Activated T-helper 17 cell treated with anti-CD3 and anti-CD28 coated beads, Interleukin-2, amount 50 U/mL, for 72 hours (primary cell): ENCODE measurements at places on chromosomes 3 and 15. TPM values are rescaled to one million over a fixed set of nuclear protein-coding genes. Genes with fewer than 3 reads are reported as not detected.

Gene CAPN3
- total RNA-seq = 4.6 TPM

DNA sequence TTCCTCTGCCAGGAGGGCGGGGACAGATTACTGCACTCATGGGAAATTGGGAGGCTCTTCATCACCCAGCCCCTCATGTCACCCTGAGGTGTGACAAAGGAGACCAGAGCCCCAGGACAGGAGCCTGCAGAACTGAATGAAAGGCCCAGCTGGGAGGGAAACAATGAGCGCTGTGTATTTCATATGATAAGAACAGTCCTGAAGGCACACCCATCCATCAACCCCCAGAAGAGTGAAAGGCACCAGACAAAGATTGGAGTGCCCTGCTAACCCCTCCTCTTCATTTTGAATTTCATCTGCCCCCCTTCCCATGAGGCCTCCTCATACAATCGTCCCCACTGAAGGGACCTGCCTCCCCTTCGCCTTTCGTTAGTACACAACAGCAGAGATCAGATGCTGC, 160.0 kb upstream of the PRICKLE2 start:
- no peak for ATAC-seq

GRCh38 chr3:120652281-120652680, 29.8 kb downstream of the HGD start:
- no peak for ATAC-seq

DNA sequence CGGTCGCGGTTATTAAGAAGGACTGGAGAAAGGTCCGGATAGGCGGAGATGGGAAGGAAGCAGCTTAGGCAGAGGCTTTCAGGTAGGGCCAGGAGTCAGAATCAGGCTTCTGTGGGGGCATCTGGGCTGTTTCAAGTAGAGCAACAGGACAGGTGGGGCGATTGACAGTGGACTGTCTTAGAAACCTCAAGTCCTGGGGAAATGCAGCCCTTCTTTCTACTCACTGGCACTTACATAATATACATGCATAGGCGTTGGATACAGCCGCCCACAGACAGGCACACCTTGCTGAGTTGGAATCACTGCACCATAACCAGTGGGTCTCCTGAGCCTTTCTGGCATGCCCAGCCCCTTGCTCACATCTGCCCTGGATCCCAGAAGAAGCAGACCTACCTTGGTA, 730 bp downstream of the MYD88 start:
- ATAC-seq = no peak

DNA sequence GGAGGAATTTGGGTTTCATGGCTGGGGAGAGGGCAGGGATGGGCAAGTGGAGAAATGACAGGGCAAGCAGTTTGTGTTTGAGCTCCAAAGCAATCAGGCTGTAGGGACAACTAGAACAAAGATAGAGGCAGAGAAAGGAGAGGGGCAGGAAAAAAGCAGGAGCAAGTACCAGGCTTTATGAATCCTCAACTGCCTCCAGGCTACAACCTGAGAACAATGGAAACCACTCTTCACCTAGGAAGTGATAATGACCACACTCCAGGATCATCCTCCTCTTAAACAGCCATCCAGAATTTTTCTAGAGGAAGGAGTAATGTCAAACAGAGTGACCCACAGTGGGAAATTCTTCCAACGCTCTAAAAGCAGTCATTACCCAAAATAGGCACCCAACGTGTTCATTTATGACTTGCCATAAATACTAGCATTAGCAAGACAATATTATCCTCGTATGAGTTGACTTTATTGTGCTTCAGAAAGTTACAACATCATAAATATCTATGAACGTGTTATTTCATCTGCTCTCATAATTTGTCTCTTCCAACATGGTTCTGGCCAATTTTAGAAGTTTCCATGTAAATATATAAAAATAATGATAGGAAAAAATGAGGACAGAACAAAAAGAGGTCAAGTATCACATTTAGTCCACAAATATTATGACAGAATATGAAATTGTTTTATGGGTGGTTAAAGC, 50.5 kb downstream of the TNFAIP8L3 start:
- no peak for ATAC-seq

Gene ALDH1A2
- total RNA-seq = not detected

Gene SLC28A2
- not detected for total RNA-seq

- ATAC-seq = no peak
These were observed 126.0 kb upstream of the CCNL1 start for GRCh38 chr3:157285966-157286365.

Gene SLC27A2
- 15.9 TPM for total RNA-seq

- peak; percentile 66 for ATAC-seq
These were observed 39.2 kb downstream of the CCK start for GRCh38 chr3:42226470-42227425.

DNA sequence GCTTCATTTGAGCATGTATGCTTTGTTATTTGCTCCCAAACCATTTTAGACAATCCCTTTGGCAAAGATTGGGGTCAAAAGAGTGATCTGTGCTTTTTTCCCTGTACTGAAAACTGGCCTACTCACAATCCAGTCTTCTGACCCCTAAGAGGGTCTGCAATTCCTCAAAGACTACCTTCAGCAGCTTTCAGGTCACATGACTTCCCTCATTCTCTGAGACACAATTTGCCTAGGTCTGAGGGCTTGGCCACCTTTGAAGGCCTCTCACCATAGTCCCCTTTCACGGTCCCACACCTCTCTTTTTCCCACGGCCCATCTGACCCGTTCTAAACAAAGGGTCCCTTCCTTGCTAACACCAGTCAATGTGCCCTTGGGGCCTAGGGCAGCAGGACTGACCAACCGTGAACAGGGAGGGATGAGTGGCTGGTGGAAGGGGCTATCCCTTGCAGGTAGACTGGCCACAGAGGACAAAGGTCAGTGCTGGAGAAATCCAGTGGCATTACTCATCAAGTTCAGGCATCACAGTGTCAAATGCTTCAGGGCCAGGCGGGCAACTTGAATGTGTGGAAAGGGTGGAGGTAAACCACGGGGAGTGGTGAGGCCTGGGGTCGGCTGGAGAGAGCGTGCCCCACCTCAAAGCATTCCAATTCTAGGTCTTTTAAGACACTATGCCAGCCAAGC, 10.8 kb downstream of the RASL12 start:
- no peak for ATAC-seq

Gene CNTN6
- total RNA-seq = not detected

- no peak for ATAC-seq
These were observed 1020.3 kb upstream of the CADM2 start for GRCh38 chr3:83938491-83938890.

Gene ZNF80
- 0.29 TPM for total RNA-seq

Gene P2RY13
- not detected for total RNA-seq

DNA sequence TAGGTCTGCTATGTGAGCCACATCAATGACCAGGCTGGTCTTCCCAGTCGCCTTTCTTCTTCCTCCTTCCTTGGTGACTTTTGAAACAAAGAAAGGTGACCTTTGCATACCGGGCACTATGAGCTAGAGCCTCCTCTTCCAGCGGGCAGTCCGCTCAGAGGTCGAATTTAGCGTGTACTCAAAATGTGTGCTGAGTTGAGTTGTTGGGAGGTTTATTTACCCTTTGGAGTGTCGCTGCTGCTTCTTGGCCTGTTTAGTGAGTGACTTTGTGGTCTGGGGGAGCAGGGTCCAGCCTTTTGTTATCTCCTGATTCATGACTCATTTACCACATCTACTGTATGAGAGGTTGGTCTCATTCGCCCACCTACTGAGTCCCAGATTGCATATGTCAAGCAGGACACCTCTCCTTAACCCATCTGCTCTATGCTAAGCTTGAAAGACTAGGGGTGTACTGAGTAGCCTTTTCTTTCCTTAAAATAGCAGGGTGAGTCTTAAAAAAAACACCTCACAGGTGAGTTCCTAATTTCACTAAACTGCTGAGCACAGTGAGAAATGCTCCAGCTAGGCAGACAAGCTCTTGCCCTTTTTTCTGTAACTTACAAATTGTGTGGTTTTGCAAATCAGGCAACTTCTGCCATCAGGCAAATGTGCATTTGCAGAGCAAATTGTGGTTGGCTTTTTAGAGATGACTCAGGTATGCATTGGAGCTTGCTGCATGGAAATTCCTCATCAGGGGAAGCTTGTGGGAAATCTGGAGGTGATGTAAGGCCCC, 3.2 kb upstream of the SIAH2 start:
- ATAC-seq = peak; percentile 19

- no peak for ATAC-seq
These were observed 43.2 kb upstream of the NEDD4 start for GRCh38 chr15:56036546-56037067.

- ATAC-seq = no peak
These were observed 198.2 kb upstream of the STRIT1 start for GRCh38 chr3:155491696-155492095.

DNA sequence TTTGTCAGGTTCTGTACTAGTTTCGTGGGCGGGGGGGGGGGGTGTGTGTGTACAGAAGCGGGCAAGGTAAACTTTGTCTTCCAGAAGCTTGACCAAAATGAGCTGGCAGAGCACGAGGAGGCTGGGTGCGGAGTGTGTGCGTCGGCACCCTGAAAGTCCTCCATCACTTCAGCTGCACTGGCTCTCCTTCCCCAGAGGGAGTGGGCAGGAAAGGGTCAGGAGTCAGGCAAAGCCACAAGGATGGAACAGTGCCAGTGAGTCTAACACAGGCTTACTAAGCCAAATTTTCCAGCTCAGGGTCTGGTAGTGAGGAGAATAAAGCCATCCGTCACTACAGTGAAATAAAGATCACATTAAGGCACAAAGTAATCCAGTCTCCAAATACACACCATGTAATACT, 11.9 kb upstream of the SH3GL3 start:
- ATAC-seq = no peak

Gene TTC21A
- total RNA-seq = 2.7 TPM

Gene DTX3L
- total RNA-seq = 26.0 TPM

DNA sequence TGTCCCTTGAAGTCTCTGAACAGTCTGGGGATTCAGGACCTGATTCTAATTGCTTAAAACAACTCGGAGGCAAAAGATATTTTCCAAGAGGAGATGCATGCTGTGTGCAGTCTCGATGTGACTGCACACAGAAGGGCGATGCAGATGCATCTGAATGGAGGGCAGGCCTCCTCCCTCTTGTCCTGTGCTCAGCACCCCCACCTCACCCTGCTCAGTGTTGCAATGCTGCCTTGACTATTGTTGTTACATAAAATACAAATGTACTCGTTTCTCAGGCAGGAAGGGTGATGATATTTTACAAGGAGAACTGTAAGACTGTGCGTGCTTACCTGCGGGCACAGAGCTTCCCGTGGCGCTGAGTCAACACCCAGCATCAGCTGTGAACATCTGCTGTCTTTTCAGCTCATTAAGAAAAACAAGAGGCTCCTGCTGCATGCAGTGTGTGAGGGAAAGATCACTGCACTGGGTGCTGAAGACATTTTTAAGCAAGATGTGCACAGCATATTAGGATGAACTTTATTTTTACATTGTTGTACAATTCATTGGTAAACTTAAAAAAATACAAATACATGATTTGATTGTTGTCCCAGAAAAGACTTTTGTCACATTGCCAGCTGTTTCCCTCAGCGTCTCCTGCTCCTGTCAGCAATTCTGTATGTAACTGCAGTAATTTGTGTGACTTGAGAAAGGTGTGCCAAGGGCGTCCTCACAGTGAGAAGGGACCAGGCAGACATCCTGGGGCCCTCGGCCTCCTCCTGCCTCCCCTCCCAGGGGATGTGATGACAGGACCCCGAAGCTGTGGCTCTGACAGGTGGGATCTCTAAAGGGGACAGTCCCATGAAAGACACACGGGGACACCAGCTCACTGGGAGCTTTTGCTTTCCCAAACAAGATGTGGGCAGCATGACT, 56.3 kb upstream of the RPL32 start:
- ATAC-seq = peak; percentile 52

GRCh38 chr3:94440767-94441493, 378.1 kb downstream of the NSUN3 start:
- no peak for ATAC-seq

Gene OR5H15
- not detected for total RNA-seq

DNA sequence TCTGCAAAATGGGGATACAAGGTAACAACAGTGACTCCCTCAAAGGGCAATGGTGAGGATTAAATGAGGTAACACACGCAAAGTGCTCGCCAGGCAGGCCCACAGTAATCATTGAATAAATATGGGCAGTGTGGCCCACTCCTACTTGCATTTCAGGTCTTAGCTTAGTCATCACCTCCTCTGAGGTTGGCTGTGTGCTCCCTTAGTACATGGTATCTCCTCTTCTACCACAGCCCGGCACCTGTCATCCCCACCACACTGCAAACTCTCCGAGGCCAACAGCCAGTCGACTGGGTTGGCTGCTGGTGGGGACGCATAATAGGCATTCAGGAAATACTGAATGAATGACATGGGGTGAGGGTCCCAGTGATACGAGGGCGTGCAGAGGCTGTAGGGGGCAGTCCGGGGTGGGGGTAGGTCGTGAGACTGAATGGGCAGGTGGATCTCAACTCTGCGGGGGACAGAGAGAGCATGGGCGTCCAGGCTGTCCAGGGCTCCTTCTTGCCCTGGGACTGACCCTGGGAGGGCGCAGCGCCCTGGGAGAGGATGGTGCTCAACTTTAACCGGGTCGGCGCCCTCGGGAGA, 375 bp upstream of the MYZAP start:
- ATAC-seq = peak; percentile 35

DNA sequence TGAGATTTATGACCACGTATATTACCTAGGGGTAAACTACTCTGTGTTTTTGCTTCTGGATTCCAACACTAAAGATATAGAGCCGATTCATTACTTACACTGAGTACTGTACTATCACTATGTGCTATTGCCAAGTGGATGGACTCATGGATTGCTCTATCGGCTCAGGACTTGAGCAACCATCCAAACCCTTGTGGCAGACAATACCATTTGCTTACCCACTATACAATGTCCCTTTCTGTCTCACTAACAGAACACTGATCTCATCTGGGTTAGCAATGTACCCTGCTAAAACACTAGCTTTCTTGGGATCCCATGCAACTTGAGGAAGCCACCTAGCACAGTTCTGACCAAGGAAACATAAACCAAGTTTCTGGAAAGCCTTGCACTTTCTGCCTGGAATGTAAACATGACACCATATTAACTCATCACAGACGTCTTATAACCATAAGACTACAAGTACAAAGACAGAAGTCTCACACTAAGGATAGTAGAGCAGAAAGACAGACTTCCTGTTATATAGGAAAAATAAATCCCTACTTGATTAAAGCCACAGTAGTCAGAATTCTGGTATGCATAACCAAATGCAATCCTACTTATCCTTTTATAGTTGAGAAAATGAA, 38.6 kb downstream of the HACD2 start:
- no peak for ATAC-seq

GRCh38 chr3:189652042-189652441, 20.9 kb downstream of the TP63 start:
- no peak for ATAC-seq

Gene RTP4
- 0.98 TPM for total RNA-seq

DNA sequence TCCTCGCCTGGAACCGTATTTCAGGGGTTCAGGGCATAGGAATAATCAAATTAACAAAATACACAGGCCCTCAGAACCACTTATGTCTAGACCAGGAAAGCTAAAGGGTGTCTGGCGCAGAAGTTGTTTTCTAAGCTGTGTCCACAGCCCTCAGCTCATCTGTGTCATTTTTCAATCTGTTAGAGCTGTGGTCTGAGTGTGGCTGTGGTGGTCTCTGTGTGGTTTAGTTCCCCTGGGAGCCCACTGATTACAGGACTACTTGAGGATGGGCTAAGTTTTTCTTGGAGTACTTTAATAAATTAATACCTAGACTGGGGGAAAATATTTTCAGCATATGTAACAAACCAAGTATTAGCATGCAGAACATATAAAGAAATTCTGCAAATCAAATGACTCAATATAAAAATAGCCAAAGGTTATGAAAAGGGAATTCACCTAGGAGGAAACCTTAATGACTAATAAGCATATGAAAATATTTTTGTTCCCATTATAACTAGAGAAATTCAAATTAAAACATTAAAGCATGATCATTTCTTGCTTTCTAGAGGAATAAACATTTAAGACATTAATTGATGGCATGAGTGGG, 186.3 kb downstream of the SATB1 start:
- ATAC-seq = no peak

Gene PLS1
- 1.5 TPM for total RNA-seq

- peak; percentile 36 for ATAC-seq
These were observed 527 bp downstream of the B2M start for GRCh38 chr15:44711743-44712345.
